ENCODE measurements at places on chromosomes 6 and 20.

DNA sequence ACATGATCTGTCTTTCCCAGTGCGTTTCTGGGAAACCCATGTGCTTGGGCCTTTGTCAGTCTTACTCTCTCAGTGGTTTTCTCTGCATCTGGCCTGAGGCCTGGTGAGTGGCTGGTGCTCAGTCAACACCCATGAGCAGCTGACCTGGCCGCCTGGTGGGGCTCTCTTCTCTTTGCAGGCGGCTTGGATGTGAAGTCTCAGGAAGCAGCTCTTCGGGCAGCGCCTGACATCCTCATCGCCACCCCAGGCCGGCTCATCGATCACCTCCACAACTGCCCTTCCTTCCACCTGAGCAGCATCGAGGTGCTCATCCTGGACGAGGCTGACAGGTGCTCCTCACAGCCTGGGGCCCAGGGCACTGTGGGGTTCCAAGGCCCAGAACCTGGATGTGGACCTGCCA, 10.8 kb downstream of the DDX27 start:
- no peak for DNase-seq

DNA sequence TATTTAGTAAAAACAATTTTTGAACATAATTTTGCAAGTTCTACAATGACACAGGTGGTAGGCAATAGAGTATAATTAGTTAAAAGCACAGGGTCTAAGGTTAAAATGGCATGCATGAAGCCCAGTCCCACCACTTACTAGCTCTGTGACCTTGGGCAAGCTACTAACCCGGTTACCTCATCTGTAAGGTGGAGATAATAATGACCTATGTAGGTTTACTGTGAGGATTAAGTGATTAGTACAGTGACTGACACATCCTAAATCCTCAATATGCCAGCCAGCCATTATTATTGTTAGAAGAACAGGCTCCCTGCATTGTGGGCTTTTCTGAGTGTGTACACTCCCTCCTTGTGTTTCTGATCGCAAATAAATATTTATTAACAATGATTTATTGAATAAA, 26.2 kb downstream of the ATXN1 start:
- no peak for DNase-seq

DNA sequence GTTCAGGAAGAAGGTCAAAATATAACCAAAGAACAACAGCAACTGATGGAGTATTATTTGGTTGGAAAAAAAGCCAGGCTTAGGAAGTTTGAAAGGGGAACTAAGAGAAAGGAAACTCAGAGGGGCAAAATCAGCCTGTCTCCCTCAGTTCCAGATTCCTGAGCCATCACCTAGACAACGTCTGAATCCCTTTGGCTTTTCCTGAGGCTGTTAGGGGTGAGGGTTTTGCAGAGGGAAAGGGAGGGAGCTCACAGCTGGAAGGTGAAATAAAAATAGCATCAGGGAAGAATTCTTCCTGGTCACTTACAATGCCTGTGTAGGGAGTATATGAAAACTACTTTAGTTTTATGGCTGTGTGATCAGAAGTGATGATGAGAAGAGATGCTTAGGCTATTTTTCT, 100.5 kb downstream of the SOBP start:
- DNase-seq: no peak

DNA sequence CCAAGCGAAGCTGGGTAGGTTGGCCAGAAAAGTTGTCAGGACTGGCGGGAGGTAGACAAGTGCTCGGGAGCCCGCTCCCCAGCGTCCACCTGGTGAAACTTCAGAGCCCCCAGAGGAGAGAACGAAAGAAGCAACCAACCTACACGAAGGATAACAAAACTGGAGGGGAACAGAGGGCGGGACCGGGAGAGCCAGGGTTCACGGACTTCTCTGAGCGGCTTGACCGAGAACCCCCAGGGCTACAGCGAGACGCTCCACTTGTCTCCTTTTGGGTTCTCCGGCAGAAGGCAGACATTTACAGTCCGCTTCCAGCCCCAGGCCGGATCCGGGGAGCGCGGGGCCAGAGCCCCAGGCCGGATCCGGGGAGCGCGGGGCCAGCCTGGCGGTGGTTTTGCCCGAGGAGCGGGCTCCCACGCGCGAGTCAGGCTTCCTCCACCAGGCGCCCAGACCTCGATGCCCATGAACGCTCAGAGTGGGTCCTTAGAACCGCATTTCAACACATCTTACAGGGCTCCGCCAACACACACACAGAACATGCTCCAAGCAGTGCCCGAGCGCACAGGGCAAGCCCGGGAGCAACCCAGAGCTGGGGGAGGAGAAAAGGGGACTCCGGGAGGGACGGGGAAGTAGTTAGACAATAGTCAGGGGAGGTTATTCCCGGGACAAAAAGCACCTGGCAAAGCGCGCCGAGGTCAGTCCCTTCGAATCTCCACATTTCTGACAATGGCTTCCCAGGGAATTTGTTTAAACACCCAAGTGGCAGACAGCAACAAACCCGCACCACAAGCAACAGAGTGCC, 1.1 kb downstream of the PTPRK start:
- no peak for DNase-seq

DNA sequence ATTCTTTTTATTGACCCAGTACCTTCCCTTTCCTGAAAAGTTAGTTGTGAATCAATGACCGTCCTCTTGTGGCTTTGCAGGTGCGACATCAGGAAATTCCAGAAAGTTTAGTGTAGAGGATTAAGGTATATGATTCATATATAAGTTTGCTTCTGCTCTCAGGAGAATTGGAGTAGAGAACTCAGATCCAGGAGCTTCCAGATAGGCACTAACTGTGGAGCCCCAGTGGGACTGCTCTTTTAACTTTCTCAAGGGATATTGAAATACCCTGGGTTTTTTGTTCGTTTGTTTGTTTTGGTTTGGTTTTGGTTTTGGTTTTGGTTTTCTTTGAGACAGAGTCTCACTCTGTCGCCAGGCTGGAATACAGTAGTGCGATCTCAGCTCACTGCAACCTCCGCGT, 9.5 kb downstream of the TAAR2 start:
- no peak for DNase-seq

GRCh38 chr20:51116765-51117686, 94.1 kb upstream of the KCNG1 start:
- no peak for DNase-seq

DNA sequence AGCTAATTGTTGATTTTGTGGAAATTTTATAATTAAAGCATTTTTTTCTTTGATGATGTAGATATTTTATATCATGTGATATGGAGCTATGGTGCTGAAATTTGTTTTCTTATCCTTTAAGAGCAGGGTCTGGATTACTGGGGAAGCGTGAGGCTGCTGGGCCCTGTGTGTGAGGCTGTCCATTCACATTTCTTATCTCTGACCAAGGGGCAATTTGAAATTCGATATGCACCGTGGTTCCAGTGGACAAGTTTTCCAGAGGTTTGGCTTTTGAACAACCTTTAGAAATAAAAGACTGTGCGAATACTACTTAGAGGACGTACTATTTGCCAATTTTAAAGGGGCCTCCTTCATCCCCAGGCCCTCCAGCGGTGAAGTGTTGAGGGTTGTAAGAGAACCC, 3.7 kb downstream of the ERMARD start:
- no peak for DNase-seq

DNA sequence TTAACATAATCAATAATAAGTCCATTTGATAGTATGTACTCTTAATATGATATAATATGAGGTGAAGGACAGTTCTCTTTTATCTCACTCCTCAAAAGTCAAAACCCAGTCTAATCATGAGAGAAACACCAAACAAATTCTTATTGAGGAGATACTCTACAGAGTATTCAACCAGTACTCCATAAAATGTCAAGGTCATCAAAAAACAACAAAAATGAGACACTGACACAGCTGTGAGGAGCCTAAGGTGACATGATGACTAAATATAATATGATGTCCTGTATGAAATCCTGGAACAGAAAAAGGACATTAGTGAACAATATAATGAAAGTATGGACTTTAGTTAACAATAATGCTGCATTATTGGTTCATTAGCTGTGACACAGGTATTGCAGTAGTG, 675.1 kb downstream of the HTR1B start:
- DNase-seq: no peak

GRCh38 chr20:62816884-62817873, at the start of gene COL9A3:
Gene COL9A3, plus strand, starts transcription at chr20:62817050. Its CDS starts 15 bp downstream, at chr20:62817065.
- DNase-seq: no peak

DNA sequence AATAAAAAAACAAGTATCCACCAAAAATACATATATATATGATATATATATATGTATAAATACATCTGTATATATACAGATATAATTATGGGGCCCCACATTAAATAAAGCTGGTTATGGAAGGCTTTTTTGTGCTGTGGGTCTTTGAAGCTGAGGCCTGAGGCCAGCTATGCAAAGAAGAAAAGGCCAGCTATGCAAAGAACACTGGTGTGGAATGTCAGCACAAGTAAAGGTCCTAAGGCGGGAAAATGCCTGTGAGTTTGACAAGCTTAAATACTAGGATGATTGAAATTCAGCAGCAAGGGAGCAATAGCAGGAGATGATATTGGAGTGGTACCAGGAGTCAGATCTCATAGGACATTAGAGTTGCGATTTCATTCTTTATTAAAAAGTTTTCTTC, 25.2 kb downstream of the ADGRF1 start:
- no peak for DNase-seq

DNA sequence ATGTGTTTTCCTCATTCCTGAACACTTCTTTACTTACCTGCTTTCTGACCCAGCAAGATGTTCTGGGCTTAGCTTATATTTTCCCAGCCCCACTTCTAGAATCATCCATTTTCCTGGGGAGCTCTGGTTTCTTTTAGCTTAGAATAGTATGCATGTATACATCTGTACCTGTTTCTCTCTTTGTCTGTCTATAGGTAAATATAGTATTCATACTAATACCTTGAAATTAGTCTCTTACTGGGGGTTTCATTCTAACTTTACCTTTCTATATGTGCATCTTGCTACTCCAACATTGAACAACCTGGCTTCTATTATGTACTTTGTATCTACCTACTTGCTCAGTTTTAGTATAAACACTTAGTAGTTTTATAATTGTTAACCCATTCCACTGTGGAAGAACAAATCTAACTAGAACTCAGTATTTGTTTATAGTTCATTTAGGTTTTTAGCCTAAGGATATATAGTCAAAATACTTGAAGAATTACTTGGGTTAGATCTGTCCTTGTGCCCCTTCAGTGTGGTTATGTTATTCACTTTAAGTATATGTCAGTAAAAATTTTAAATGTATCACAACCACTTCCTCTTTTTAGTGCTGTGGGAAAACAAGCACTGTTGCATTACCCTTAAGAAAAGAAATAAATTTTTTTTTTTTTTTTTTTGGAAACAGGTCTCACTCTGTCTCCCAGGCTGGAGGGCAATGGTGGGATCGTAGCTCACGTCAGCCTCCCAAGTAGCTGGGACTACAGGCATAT, 54.0 kb downstream of the ASXL1 start:
- no peak for DNase-seq

DNA sequence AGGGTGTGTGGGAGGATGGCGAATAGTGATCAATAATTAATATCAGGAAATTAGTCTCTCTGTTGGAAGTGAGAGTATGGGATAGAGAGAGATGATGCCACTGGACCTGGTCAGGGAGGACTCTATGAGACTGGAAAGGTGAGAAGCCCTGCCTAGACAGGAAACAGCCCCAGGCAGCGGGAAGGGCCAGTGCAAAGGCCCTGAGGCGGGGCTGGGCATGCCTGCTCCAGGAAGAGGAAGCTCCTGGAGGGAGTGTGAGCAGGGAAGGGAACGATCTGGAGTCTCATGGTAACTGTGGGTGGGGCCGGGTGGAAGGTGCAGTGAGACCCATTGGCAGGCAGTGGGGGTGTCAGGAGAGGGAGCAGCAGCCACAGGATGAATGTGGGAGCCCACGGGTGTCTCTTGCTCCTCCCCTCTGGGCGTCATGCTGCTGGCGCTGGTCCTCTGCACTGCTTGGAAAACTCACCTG, 1.8 kb upstream of the CST3 start:
- DNase-seq: no peak

DNA sequence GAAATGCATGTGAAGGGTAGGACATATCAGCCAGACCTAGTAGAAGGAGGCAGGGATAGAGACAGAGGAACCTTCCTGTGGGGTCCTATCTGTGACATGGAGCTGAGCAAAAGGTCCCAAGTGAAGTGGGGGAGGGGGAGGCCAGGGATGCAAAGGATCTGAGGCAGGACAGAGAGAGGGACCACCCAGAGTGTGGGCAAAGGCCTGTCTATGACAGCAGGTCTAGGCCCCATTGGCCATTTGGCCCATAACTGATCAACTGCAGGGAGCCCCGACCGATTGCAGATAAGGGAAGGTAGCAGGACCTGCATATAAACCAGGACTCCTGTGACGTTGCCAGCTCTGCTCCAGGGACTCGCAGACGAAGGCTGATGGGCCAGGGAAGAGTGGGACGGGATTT, 49.6 kb upstream of the SYNDIG1 start:
- DNase-seq: no peak

GRCh38 chr6:142887517-142887916, 57.5 kb downstream of the HIVEP2 start:
- DNase-seq: no peak

- no peak for DNase-seq
Measured at GRCh38 chr6:149052350-149053106, 265.0 kb upstream of the TAB2 start.

GRCh38 chr6:161921602-161922395, 647.9 kb upstream of the AGPAT4 start:
- no peak for DNase-seq

- no peak for DNase-seq
Measured at GRCh38 chr6:72140795-72141194, 254.4 kb downstream of the RIMS1 start.

GRCh38 chr6:79599725-79600259, 31.3 kb upstream of the SH3BGRL2 start:
- DNase-seq: no peak

DNA sequence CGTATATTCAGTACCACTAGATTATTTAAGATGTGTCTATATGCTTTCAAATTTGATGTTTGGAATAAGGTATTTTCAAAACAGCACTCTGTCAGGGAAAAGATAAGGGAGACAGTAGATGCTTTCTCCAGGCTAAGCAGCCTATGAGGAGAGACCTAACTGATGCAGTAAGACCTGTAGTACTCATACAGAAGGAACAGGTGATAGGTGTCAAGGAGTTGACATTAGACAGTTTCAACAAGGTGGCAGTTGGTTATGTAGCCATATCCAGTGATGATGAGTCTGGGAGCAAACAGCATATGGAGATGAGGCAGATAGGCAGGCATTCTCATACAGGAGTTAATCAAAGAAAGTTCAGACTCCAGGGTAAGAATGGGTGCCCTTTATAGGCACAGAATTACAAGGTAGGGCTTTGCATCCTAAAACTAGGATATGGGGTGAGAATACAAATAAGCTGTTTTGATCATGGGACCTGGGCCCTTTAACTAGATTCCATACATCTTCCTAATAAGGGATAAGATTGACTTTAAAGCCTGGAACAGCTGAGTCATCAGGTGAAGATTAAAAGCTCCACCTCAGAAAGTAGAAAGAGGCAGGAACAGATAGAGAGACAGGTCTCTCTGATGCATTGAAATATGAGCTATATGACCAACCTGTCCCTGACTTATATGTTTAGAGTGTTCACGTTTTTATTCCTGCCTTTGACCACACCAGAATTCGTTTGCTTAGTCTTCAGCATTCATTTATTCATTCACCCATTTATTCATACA, 7.9 kb downstream of the RSPH4A start:
- DNase-seq: no peak

GRCh38 chr6:124937645-124938044, 24.6 kb upstream of the RNF217 start:
- DNase-seq: no peak
